Activated CD4-positive, CD25-positive, alpha-beta regulatory T cell treated with anti-CD3 and anti-CD28 coated beads, Interleukin-2, amount 50 U/mL, for 72 hours (primary cell): ENCODE measurements at places on chromosomes 11 and 22.

DNA sequence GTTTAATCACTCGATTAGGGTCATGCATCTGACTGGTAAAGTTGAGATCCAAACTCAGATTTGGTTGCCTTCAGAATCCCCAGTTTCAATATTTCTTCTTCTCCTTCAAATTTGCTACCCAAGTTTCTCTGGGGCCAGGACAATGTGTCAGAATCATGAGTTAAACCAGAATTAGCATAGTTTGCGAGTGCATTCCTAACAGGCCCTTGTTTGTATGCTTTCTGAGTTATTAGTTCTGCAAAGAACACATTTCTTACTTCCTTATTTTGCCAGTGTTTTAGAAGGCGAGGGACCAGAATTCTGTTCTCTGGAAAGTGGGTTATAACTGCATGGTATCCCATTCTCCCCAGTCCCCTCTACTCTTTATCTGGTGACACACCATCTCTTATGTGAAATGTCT is 112.0 kb downstream of the ARL14EP start:
- no peak for DNase-seq

- no peak for DNase-seq
These were observed 23.4 kb upstream of the PIK3C2A start for GRCh38 chr11:17230867-17231851.

DNA sequence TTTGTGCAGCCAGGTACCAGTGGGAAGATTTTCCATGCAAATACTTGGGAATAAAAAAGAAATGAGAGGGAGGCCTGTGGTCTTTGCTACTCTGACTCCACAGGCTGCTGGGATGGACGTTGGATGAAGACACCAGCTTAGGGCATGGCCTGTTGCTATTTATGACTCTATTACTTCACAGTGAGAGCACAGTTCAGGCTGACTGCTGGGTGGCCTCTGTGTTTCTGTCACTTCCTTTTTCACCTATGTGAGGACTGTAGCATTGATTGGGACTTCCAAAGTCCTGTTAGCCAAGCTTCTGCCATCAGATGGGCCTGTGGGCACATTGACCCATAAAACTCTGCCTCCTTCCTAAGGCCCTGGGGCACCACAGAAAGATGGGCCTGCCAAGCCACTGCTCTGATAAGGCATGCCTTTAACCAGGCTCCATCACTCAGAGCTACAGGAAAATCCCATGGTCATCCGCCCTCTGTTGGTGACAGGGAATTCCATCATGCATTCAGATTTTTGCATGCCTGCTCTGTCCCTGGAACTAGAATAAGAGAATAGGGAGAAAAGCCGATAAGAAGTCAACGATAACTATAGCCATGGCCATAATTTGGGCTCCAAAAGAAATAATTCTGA is 64.6 kb downstream of the KCNJ1 start:
- DNase-seq: no peak

GRCh38 chr11:125772834-125773505 is 5.7 kb downstream of the PATE2 start:
- DNase-seq: no peak

- no peak for DNase-seq
These were observed 375.6 kb downstream of the LARGE1 start for GRCh38 chr22:33544707-33545106.

GRCh38 chr11:1773994-1774550 is 10.3 kb upstream of the CTSD start:
- no peak for DNase-seq

DNA sequence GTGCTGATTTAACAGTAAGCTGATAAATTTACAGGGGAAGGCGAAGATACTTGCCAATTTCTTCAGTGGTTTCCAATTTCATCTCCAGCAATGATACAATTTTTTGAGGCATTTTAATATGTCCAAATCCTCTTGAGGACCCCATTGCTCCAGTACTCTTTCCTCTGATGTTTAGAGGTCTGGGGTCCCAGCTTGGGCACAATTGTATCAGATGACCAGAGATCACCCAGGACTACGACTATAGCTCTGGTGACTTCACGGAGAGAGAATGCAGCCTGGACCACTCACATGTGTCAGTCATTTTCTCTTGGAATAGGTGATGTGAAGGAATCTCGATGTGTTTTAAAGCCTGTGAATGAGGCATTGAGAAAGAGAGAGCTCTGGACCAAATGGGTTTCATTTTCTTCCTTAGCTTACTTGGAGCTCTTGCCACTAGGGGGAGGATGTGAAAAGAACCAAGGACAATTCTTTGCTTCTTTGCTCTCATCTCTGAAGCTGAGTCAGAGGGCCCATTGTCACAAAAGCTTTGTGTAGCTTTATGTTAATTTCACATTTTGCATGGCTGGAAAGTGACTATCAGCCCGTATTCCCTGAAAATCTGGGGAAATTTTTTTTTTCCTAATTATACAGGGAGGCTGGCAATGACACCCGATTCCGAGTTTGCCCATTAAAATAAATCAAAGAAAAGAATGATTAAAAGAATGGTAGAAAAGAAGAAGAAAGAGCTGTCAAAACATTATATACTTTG is 6.7 kb upstream of the CCDC90B start:
- DNase-seq: no peak
